ENCODE measurements at places on chromosomes 13 and 19. TPM values are rescaled to one million over a fixed set of nuclear protein-coding genes. Genes with fewer than 3 reads are reported as not detected.

The CBY2 gene
- total RNA-seq, result not detected

The YJEFN3 gene
- 11.7 TPM for total RNA-seq

The MUC16 gene
- not detected for total RNA-seq

The DYRK1B gene
- total RNA-seq, result 9.1 TPM

The ZNF223 gene
- total RNA-seq, result not detected

The KIR3DL2 gene
- total RNA-seq, result 0.96 TPM

The TMEM221 gene
- not detected for total RNA-seq

The DPF1 gene
- total RNA-seq, result 0.41 TPM

The MAU2 gene
- 100 TPM for total RNA-seq

The C19orf73 gene
- 1.1 TPM for total RNA-seq

The F10 gene
- not detected for total RNA-seq

The SCN1B gene
- total RNA-seq, result 0.24 TPM

The CEACAM3 gene
- total RNA-seq, result not detected

The THSD8 gene
- 13.0 TPM for total RNA-seq

The NXNL1 gene
- total RNA-seq, result not detected

The ASF1B gene
- total RNA-seq, result 71.8 TPM

The HTR2A gene
- not detected for total RNA-seq

The ERICH6B gene
- total RNA-seq, result not detected

The LRP3 gene
- 0.10 TPM for total RNA-seq

The ACER1 gene
- 0.76 TPM for total RNA-seq

The PEAK3 gene
- 1.2 TPM for total RNA-seq

The CCDC169 gene
- not detected for total RNA-seq

The CGB2 gene
- total RNA-seq, result not detected

The ZNF433 gene
- total RNA-seq, result 0.29 TPM

The DMAC2 gene
- 42.8 TPM for total RNA-seq

The SIGLEC11 gene
- not detected for total RNA-seq

The CA11 gene
- 6.6 TPM for total RNA-seq

All from T-helper 1 cell treated with Interleukin-12 subunit alpha and Interleukin-12 subunit beta and Interleukin-4 antibody, amounts not matched to agents 30 ng/mL and 1 ng/mL, for 36 hours (primary cell).